ENCODE measurements at places on chromosomes 16 and 17. TPM values are rescaled to one million over a fixed set of nuclear protein-coding genes. Genes with fewer than 3 reads are reported as not detected.

Gene KRT14
- 6.9 TPM for total RNA-seq

Gene PLA2G15
- total RNA-seq, result 34.9 TPM

Gene MYLK3
- 3.0 TPM for total RNA-seq

Gene SCIMP
- total RNA-seq, result 13.4 TPM

Gene ZNF469
- total RNA-seq, result 4.5 TPM

Gene SPIRE2
- 2.0 TPM for total RNA-seq

Gene PDK2
- 74.9 TPM for total RNA-seq

Gene SRR
- total RNA-seq, result 20.8 TPM

Gene FKBP10
- total RNA-seq, result 188 TPM

DNA sequence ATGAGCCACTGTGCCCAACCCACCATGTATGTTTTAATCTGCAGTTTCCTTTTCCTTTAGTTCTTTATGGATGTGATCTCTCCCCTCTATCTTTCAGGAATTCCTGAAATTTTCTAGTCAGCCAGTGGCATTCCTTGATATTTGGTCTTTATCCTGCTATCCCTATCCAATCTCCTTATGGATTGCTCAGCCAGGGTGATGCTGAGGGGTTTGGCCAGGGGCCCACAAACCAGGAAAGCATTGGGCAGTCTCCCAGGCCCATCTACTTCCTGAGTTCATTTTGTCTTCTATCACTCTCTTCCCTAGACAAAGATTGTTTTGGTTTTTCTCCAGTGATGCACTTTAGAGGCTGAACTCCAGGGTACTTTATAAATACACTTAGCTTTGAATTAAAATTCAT, 115.9 kb downstream of the KATNIP start:
- no peak for DNase-seq

GRCh38 chr16:87806641-87807546, 41.1 kb upstream of the KLHDC4 start:
- peak; percentile 16 for DNase-seq

DNA sequence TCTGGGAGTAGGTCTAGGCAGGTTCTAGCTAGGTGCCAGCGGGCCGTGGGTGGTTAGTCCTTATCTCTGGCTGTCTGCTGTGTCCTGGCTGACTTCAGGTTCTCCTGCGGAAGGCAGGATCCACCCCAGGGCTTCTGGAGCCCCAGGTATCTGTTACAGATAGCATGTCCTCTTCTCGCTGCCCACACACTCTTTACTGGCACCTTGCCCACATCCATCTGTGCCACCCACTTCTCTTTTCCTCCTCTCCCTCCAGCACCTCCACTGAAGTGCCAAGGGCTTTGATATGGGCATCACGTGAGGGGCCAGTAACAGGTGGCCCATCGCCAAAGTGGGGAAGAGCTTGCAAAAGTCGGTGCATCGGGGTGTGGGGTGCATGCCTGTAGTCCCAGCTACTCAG, 4.6 kb upstream of the MPP2 start:
- DNase-seq, result no peak

GRCh38 chr17:8729421-8729820, 15.2 kb downstream of the CCDC42 start:
- DNase-seq, result no peak

GRCh38 chr16:66950437-66950836, 10.6 kb upstream of the CES3 start:
- no peak for DNase-seq

DNA sequence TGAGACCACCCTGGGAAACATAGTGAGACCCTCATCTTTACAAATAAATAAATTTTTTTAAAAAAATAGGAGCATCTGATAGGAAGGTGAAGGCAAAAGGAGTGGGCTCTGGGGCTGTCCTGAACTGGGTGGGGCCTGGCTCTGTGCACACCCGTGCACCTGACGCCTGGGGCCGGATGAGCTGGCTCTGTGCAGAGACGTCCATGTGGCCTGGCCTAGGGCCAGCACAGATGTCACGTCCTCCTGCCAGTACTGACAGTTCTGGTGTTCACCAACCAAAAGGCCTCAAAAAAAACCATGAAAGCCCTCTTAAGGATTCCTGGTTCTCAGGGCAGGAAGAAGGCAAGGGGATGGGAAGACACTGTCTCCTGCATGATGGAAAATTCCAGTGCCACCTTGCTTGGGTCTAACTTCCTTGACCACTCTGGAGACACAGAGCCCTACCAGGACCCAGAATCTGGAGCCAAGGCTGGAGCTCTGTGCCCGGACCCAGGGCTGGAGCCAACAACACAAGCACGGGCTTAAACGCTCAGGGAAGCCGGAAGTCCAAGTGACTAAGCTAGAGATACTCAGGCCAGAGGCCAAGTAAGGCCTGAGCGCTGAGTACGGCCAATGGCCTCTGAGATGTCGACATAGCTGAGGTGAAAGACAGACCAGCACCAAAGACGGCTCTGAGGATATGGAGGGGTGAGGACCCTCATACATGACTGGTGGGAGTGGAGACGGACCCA, 32.9 kb downstream of the COPRS start:
- DNase-seq, result peak; percentile 25

DNA sequence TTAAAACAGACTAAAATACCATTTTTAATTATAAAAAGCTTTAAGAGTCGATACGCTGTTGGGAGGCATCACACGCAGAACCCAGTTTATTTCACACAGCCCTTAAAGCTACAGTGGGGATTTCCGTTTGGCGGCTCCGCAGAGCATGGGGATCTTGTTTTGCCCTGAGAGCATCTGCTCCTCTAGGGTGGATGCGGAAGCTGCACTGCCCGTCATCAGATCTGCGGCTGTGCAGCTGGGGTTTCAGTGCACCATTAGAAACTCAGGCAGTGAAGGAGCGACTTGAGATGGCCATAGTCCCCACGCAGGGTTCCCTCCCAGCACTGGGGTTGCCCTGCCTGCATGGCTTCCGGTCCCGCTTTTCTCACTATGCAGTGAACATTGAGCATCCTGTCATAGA, 62.2 kb upstream of the CHMP6 start:
- DNase-seq, result no peak

DNA sequence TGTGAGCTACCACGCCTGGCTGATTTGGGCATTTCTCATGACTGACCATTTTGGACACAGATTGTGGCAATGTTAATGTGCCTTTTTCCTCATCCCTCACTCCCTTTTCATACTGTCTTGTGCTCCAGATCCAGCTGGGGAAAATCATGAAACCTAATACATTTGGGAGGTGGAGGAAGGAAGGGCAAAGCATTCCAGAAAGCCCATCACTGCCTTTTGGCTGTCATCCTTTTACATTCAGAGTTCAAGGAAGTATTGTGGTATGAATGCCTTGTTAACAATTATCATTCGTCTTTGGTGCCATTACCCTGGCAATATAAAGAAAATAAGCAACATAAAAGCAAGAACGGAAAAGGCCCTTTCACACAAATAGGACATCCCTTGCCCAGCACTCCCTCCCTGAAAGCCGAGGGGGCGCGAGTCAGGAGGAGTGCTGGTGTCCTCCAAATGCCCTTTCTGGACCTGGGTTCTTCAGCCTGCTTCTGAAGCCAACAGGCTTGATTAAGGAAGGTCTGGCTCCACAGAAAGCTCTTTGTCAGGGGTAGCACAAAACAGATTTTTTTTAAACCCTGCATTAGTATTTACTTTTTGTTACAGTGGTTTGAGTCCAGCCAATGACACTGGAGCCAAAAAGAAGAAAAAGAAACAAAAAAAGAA, 20.1 kb downstream of the NMT1 start:
- DNase-seq, result no peak

DNA sequence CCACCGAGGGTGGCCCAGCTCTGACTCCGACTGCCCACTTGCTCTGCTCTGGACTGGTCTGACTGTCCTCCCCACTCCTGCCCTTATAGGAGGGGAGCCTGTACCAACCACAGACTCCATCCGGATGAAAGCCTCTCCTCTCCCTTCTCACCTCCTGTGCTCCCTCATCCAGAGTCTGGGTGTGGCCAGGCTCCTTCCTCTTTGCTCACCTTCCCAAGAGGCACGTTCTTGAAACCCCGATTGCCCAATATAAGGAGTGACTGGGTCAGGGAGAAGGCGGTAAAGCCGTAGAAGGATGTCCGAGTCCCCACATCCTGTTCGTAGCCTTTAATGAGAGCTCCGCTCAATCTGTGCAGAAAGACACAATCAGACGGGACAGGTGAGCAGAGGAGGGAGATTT, 17.1 kb downstream of the ST6GALNAC1 start:
- DNase-seq, result no peak

- DNase-seq, result no peak
Observed at GRCh38 chr16:54591816-54592246, 305.2 kb upstream of the IRX3 start.

GRCh38 chr17:38636054-38636453, 30.3 kb upstream of the SRCIN1 start:
- no peak for DNase-seq

DNA sequence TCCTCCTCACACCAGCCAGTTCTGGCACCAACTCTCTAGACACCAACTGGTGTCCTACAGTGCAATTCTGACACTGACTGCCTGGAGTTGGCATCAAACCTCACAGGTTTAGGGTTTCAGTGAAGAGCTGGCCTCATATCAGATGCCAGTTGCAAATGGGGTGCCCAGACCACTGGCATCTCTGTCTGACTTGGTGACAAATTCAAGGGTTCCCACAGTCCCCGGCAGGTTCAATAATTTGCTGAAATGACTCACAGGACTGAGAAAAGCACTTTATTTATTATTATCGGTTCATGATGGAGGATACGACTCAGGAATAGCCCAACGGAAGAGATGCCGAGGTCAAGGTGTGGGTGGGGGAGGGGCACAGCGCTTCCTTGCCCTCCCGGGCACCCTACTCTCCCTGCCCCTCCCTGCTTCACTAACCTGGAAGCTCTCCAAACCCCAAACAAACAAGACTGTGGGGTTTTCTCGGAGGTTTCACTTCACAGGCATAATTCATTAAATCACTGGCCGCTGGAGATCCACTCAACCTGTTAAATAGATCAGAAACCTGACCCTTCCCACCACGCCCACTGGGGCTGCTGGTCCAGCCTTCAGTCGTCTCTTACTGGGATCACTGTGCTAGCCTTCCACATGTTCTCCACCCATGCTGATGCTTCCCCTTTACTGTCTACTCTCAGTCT, 1.7 kb upstream of the NLRP1 start:
- no peak for DNase-seq

GRCh38 chr17:19876529-19877161, 8.9 kb upstream of the ULK2 start:
- DNase-seq, result no peak

DNA sequence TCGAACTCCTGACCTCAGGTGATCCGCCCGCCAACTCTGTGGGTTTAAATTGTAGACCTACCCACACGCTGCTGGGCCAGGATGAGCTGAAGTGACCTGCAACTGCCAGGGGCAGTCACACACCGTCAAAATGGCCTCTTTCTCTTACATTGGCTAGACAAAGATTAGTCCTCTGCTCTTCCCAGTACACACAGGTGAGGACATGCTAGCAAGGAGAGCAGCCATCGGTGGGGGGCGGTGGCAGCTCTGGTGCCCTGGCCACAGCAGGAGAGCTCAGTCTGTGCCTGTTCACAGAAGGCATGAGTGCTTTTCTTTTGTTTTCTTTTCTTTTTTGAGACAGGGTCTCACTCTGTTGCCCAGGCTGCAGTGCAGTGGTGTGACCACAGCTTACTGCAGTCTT, 29.7 kb downstream of the WIPI1 start:
- no peak for DNase-seq

GRCh38 chr17:76635039-76635438, 8.5 kb downstream of the ST6GALNAC1 start:
- no peak for DNase-seq

All from thoracic aorta (tissue), 2 donors.